ENCODE measurements at places on chromosomes 6 and 20.

- peak; percentile 2 for DNase-seq
These were observed 497.0 kb downstream of the BTBD3 start for GRCh38 chr20:12414446-12415274.

DNA sequence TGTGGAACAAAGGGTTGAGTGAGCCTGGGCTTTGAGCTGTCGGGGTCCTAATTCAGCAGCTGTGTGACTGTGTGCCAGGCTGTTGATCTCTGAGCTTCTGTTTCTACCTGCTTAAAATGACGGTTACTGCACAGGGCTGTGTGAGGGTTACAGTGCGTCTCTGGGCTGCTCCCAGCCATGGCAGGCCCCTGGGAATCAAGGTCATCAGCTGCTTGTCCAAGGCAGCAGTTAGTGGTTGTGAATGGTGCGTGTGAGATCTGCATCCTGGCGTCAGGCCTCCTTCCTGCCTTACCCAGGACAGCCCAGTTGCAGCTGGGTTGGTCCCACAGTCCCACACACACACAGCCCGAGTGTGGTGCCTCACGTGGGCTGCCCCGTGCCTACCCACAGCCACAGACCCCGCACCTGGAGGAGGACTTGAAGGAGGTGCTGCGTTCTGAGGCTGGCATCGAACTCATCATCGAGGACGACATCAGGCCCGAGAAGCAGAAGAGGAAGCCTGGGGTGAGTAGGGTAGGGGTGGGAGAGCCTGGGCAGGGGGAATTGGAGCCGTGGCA lies 15.6 kb downstream of the GTSF1L start:
- no peak for DNase-seq

- no peak for DNase-seq
These were observed 24.5 kb upstream of the CARMIL1 start for GRCh38 chr6:25254671-25255070.

- no peak for DNase-seq
These were observed 118.4 kb upstream of the RUNX2 start for GRCh38 chr6:45209762-45210161.

DNA sequence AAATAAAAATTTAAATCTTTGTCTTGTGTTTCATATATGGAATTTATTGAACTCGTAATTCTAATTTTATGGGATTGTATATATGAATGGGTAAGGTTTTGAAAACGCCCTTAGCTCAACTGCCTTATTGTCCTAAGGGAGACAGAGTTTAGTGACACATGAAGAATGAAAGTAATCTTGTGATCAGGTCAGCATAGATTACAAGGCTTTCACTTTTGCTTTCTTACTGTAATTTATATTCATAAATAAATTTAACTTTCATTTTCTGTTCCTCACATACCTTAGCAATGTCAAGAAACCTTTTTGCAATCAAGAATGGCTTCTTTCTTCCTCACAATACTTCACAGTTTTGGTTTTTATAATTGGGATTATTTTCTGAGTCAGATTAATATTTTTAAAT lies 14.4 kb downstream of the KPNA5 start:
- DNase-seq, result no peak

- DNase-seq, result no peak
These were observed 231.0 kb downstream of the SOD2 start for GRCh38 chr6:159461998-159462397.

GRCh38 chr6:166786704-166787293 lies 159.7 kb upstream of the RPS6KA2 start:
- peak; percentile 60 for DNase-seq
